CD4-positive, alpha-beta memory T cell (primary cell): ENCODE measurements at places on chromosomes 3 and 15. TPM values are rescaled to one million over a fixed set of nuclear protein-coding genes. Genes with fewer than 3 reads are reported as not detected.

GRCh38 chr3:34277110-34277509 lies 478.7 kb downstream of the PDCD6IP start:
- DNase-seq: no peak
- no peak overlapping the region for H3K27ac ChIP-seq
- no peaks in the 10 kb centered on the region for H3K36me3 ChIP-seq

- no peaks in the 10 kb centered on the region for H3K27me3 ChIP-seq
These were observed 355.4 kb downstream of the FGF12 start for GRCh38 chr3:192371870-192372400.

SLC2A2 gene
- total RNA-seq: not detected

GRCh38 chr3:132325634-132326033 lies 8.4 kb downstream of the ACP3 start:
- H3K27me3 ChIP-seq: no peaks in the 10 kb centered on the region
- no peaks in the 10 kb centered on the region for H3K4me1 ChIP-seq
- H3K4me3 ChIP-seq: no peak overlapping the region
- no peak overlapping the region for H3K27ac ChIP-seq
- no peaks in the 10 kb centered on the region for H3K36me3 ChIP-seq

GRM7 gene
- not detected for total RNA-seq

- no peaks in the 10 kb centered on the region for H3K36me3 ChIP-seq
- no peak overlapping the region for H3K4me3 ChIP-seq
- H3K27ac ChIP-seq: no peak overlapping the region
These were observed 81.4 kb upstream of the LMOD3 start for GRCh38 chr3:69203631-69204314.

PHLDB2 gene
- total RNA-seq: 8.5 TPM

GRCh38 chr3:122409446-122409845 lies 6.4 kb downstream of the WDR5B start:
- peaks cover 59% of the 10 kb centered on the region for H3K36me3 ChIP-seq

- no peaks in the 10 kb centered on the region for H3K4me1 ChIP-seq
- no peak overlapping the region for H3K27ac ChIP-seq
- H3K36me3 ChIP-seq: no peaks in the 10 kb centered on the region
- no peaks in the 10 kb centered on the region for H3K27me3 ChIP-seq
- no peak overlapping the region for H3K4me3 ChIP-seq
These were observed 56.1 kb upstream of the PLXNA1 start for GRCh38 chr3:126926684-126927400.

DNA sequence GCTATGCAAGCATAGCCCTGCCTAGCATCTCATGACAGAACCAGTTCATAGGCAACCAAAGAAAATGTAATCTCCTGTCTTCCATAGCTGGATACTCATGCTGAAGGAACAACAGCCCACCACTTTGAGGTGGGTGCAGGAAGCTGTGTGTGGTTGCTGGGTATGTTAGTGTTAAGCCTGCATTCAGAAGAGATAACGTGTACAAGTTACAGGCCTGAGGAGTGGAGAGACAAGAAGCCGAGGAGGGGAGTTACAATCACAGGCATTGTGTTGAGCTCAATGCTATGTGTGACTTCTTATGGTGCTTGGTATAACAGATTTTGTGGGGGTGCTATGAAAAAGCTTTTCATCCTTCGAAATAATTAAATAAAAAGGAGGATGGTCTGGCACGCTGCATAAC lies 42.8 kb upstream of the SECISBP2L start:
- H3K27me3 ChIP-seq: no peaks in the 10 kb centered on the region
- DNase-seq: no peak
- H3K4me3 ChIP-seq: no peak overlapping the region
- no peaks in the 10 kb centered on the region for H3K4me1 ChIP-seq

DNA sequence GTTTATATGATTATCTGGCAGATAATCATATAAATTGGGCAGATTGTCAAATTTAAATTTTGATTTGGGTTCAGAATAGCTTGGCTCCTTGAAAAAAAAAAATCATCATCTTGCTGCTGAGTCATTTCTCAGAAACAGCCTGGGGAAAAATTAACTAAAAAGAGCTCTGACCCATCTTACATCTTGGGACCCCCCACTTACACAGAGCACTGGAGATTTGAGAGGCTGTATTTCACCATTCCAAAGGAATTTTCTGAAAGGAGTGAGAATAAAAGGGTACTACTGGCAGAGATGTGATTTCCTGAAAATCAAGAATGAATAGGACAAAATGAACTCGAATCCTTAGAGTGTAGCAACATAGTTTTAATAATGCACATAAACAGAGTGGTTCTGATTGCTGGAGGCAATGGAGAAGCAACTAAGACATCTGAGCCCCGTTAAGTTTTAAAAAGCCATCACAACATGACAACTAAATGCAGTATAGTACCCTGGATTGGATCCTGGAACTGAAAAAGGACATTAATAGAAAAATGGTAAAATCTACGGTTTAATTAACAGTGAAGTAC lies 97.5 kb downstream of the RFTN1 start:
- no peaks in the 10 kb centered on the region for H3K4me1 ChIP-seq
- H3K27ac ChIP-seq: no peak overlapping the region
- no peaks in the 10 kb centered on the region for H3K27me3 ChIP-seq
- DNase-seq: no peak

DNA sequence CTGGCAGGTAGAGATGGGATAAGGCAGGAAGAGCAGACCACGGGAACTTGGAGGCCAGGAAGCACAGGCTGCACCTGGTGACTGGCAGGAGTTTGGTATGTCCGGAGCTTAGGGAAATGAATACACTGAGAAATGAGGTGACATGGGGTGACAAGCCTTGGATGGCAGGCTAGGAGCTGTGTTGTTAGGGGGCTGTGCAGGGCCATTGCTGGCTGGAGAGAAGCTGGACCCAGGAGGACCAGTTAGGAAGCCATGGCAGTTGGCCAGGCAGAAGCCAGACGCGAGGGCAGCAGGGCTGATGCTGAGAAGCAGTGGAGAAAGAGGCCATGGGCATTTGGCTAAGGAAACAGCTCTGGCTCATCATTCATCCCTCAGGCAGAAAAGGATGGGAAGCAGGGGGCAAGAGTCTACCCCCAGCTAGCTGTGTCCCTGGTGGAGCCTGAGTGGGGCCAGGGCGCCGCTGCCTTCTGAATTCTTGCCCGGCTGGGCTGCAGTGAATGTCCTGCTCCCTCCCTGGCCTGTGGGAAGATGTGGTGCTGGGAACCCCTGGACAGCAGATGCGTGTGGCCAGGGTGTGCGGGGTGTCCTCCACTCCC lies 255.8 kb downstream of the FAM43A start:
- no peak overlapping the region for H3K4me3 ChIP-seq
- no peaks in the 10 kb centered on the region for H3K27me3 ChIP-seq
- DNase-seq: no peak
- H3K4me1 ChIP-seq: no peaks in the 10 kb centered on the region

GRCh38 chr3:71397726-71398125 lies 185.8 kb downstream of the FOXP1 start:
- DNase-seq: no peak
- H3K4me3 ChIP-seq: no peak overlapping the region
- H3K36me3 ChIP-seq: no peaks in the 10 kb centered on the region
- H3K27me3 ChIP-seq: no peaks in the 10 kb centered on the region
- peak overlapping the region; percentile 10 for H3K27ac ChIP-seq
- peaks cover 62% of the 10 kb centered on the region for H3K4me1 ChIP-seq

DNA sequence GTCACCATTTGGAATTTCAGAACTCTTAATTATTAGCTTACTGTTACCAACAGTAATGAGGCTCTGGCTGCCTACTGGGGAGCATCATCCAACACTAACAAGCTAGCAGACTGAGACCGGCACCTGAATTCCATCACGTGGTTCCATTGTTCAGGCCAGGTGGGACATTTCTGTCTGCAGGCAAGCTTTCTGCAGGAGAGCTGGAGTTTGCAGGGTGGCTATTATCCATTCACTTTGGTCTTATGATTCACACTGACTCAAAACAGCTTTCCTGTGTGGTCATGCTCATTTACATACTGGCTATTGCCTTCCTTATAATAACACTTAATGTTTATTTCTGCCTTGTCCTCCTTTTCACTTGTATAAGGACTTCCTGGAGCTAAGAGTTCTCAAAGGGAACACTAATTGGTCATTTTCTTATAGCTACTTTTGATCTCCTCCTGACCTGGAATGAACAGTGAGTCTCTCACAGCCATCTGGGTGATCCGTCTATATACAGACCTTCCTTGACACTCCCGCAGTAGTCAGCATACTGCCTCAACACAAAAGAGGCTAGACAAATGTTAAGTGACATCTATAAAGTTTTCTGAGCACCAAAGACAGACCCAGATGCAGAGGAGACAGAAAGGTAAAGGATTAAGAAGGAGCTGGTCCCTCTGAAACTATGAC lies 695.4 kb downstream of the FHIT start:
- H3K27ac ChIP-seq: no peak overlapping the region
- no peaks in the 10 kb centered on the region for H3K36me3 ChIP-seq
- H3K27me3 ChIP-seq: no peaks in the 10 kb centered on the region

BMF gene
- 13.3 TPM for total RNA-seq

CLDN16 gene
- total RNA-seq: not detected

SAXO2 gene
- 1.7 TPM for total RNA-seq

BUB1B gene
- 0.89 TPM for total RNA-seq

- H3K36me3 ChIP-seq: no peaks in the 10 kb centered on the region
- H3K27ac ChIP-seq: no peak overlapping the region
- H3K4me3 ChIP-seq: no peak overlapping the region
- no peak for DNase-seq
- no peaks in the 10 kb centered on the region for H3K27me3 ChIP-seq
These were observed 210.6 kb upstream of the ATP10A start for GRCh38 chr15:26073430-26074333.

DNA sequence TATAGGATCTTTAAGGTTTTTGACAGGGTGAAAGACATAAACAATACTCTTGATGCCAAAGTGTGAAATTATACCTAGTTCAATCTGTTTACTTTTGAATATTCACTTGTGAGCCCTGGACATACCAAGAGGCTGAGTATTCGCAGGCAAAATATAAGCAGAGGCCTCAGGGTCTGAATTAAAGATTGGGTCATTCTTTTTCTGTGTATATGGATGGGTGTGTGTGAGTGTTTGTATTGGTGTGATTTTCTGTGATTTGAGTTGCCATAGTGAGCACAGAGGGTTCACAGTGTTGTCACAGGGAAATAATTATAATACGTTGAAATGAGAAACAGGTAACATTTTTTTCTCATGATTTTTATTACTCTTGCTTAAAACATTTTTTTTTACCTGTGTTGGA lies 770.7 kb upstream of the ALCAM start:
- H3K27ac ChIP-seq: no peak overlapping the region
- no peaks in the 10 kb centered on the region for H3K4me1 ChIP-seq
- H3K27me3 ChIP-seq: no peaks in the 10 kb centered on the region
- no peaks in the 10 kb centered on the region for H3K36me3 ChIP-seq
- no peak for DNase-seq

DNA sequence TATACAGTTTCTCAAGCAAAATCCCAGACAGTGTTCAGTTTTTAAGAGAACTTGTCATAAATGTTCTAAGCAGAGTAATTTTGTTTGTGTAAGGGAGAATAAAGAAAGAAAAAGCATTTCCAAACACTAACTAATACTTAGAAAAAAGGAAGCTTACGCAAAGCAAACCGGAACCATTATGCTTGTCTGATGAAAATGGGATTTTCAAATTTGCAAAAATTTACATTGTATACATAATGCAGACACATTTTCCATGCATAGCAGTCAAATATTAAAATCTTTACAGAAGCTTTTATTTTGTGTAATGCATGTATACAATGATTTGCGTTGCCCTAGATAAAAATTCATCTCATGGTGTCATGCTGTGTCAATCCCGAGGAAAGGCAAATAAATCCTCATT lies 229.0 kb downstream of the SLC9A9 start:
- no peak overlapping the region for H3K27ac ChIP-seq
- H3K4me3 ChIP-seq: no peak overlapping the region
- no peaks in the 10 kb centered on the region for H3K36me3 ChIP-seq
- no peaks in the 10 kb centered on the region for H3K27me3 ChIP-seq
- DNase-seq: no peak
- no peaks in the 10 kb centered on the region for H3K4me1 ChIP-seq

NUP210 gene
- total RNA-seq: 138 TPM

DNA sequence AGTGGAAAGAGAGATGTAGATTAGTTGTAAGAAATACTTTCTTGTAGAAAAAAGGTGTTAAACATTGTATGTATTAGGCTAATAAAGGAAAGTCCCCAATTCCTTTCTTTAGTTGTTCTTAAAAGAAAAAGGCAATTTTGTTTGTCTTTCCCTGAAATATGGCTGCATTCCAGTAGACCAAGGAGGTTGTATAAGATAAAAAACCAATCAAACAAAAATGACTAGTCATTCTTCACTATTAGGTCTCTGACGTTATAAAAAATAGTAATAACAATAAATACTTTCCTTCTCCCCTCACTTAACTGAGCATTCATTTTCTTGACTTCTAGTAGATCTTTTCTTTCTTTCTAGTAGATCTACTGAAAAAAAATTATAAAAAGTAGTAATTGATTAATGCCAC lies 8.6 kb upstream of the PPM1L start:
- no peaks in the 10 kb centered on the region for H3K36me3 ChIP-seq
- H3K4me3 ChIP-seq: no peak overlapping the region
- DNase-seq: no peak

- DNase-seq: no peak
- H3K4me1 ChIP-seq: no peaks in the 10 kb centered on the region
- no peaks in the 10 kb centered on the region for H3K27me3 ChIP-seq
- no peak overlapping the region for H3K4me3 ChIP-seq
- no peaks in the 10 kb centered on the region for H3K36me3 ChIP-seq
These were observed 313.2 kb downstream of the POLQ start for GRCh38 chr3:121232309-121233225.

LRRC49 gene
- 0.20 TPM for total RNA-seq

GRCh38 chr3:8996681-8997121 lies 33.4 kb upstream of the RAD18 start:
- H3K27me3 ChIP-seq: no peaks in the 10 kb centered on the region
- no peaks in the 10 kb centered on the region for H3K36me3 ChIP-seq
- H3K27ac ChIP-seq: no peak overlapping the region
- no peak overlapping the region for H3K4me3 ChIP-seq
- no peak for DNase-seq
- no peaks in the 10 kb centered on the region for H3K4me1 ChIP-seq

GRCh38 chr15:95025924-95026728 lies 794.8 kb downstream of the MCTP2 start:
- no peaks in the 10 kb centered on the region for H3K27me3 ChIP-seq
- H3K27ac ChIP-seq: no peak overlapping the region

GRCh38 chr3:14870783-14871060 lies 52.0 kb downstream of the FGD5 start:
- H3K27me3 ChIP-seq: no peaks in the 10 kb centered on the region
- H3K4me3 ChIP-seq: no peak overlapping the region
- H3K4me1 ChIP-seq: no peaks in the 10 kb centered on the region
- H3K27ac ChIP-seq: no peak overlapping the region
- no peaks in the 10 kb centered on the region for H3K36me3 ChIP-seq

- no peaks in the 10 kb centered on the region for H3K4me1 ChIP-seq
- no peaks in the 10 kb centered on the region for H3K36me3 ChIP-seq
- H3K27ac ChIP-seq: no peak overlapping the region
- no peaks in the 10 kb centered on the region for H3K27me3 ChIP-seq
- H3K4me3 ChIP-seq: no peak overlapping the region
- DNase-seq: no peak
These were observed 2.5 kb upstream of the ISLR start for GRCh38 chr15:74170875-74171578.

- H3K36me3 ChIP-seq: no peaks in the 10 kb centered on the region
- H3K27me3 ChIP-seq: no peaks in the 10 kb centered on the region
- no peak overlapping the region for H3K27ac ChIP-seq
- no peak overlapping the region for H3K4me3 ChIP-seq
- H3K4me1 ChIP-seq: no peaks in the 10 kb centered on the region
These were observed 14.4 kb downstream of the CGGBP1 start for GRCh38 chr3:88044411-88044810.
